ENCODE measurements at places on chromosomes 7 and 10. TPM values are rescaled to one million over a fixed set of nuclear protein-coding genes. Genes with fewer than 3 reads are reported as not detected.

DNA sequence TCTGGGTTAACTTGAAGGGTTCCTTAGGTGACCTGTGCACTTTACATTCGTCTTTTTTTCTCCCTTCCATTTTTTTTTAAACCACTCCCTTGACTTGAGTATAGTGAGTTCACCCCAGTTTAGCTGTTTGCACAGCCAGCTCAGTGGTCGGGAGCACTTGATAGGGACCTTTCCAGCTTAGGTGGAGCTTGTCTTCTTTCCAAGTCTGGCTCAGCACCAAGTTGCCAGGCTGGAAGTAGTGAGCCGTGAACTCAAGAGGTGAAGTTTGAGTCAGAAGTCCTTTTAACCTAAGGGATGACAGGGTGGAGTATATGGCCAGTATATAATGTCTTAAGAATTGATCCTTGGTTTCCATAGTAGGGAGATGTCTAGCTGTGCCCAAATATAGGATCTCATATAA, 7.2 kb downstream of the DNAH11 start:
- no peaks in the 10 kb centered on the region for H3K4me1 ChIP-seq
- H3K36me3 ChIP-seq, result no peaks in the 10 kb centered on the region
- no peak overlapping the region for H3K27ac ChIP-seq
- no peak for DNase-seq

GRCh38 chr7:28755255-28755654, 202.9 kb downstream of the TRIL start:
- no peak for DNase-seq
- H3K4me3 ChIP-seq, result no peak overlapping the region

DNA sequence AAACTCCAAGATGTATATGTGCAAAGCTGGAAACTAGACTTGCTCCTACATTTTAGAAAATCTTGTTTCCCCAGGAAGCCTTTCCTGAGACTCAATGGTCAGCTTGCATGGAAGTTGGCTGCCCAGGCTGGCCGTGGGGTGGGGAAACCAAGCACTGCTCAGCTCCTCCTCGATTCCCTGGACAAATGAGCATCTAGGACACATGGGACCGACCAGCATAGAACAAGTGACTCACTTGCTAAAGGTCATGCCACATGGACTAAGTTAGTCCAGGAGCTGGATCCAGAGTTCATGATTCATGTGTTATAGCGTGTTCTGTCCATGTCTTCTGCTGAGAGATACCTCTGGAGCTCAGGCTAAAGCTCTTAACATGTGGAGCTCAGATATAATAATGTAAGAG, 6.2 kb downstream of the FAM180A start:
- H3K4me3 ChIP-seq, result no peak overlapping the region
- no peaks in the 10 kb centered on the region for H3K4me1 ChIP-seq
- H3K27ac ChIP-seq, result no peak overlapping the region

DNA sequence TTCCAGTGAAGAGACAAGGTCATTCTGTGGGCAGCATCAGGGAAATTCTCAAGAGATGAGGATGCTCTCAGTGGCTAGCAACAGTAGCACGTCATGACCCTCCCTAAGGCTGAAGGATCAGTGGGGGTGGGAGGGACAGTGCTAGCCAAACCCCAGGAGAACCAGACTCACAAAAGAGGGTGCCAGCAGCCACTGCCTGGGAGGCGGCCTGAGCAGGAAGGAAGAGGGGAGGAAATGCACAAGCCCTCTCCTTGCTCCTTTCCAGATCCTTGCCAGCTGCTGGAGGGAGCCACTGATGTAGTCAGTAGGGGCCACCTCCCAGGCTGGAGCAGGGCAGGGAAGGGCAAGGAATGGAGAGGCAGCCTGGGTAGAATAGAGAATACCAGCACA, 302.7 kb downstream of the RPS24 start:
- no peak overlapping the region for H3K4me3 ChIP-seq
- H3K27me3 ChIP-seq, result no peaks in the 10 kb centered on the region
- no peaks in the 10 kb centered on the region for H3K36me3 ChIP-seq
- peak; percentile 25 for DNase-seq
- peak overlapping the region; percentile 43 for H3K27ac ChIP-seq

DNA sequence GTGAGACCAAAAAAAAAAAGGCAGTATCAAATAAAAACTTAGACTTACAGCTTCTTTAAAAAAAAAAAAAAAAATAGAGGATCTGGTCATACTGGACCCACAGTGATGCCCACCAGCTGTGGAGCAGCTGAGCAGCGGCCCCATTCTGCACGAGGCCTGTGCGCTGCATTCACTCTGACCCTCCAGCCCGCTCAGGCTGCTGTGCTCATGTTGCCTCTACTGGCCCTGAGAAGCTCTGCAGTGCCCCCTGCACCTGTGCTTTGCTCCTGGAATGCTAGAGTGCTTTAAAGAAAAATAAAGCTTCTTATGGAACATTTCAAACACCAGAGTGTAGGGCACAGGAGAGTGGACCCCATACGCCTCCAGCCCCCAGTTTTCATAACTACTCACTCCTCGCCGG, 33.2 kb downstream of the TMEM120A start:
- H3K4me3 ChIP-seq, result no peak overlapping the region
- H3K27ac ChIP-seq, result no peak overlapping the region
- DNase-seq, result no peak
- no peaks in the 10 kb centered on the region for H3K4me1 ChIP-seq
- H3K36me3 ChIP-seq, result no peaks in the 10 kb centered on the region

DNA sequence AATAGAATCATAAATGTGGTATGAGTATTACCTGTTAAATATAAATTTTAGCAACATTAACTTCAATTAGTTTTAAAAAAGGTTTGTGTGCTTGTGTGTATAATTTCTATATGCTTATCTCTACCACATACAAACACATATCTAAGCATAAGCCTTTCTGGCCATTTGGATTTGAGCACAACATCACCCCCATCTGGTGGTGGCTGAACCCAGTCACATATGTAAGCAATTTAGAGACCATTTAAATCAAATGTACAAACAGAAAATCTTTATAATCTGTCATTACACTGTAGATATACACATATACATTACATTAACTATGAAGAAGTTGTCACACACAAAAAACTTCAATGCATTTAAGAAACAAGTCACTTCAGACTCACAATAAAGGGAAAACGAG, 31.7 kb downstream of the GPR22 start:
- DNase-seq, result no peak
- no peak overlapping the region for H3K27ac ChIP-seq
- H3K27me3 ChIP-seq, result no peaks in the 10 kb centered on the region

- H3K27ac ChIP-seq, result no peak overlapping the region
- H3K4me1 ChIP-seq, result no peaks in the 10 kb centered on the region
- H3K4me3 ChIP-seq, result no peak overlapping the region
- no peaks in the 10 kb centered on the region for H3K36me3 ChIP-seq
These were observed 5.7 kb upstream of the OR2F2 start for GRCh38 chr7:143929224-143929920.

GRCh38 chr7:1949681-1950055, 279.6 kb downstream of the ELFN1 start:
- no peak overlapping the region for H3K27ac ChIP-seq
- H3K27me3 ChIP-seq, result no peaks in the 10 kb centered on the region
- H3K4me1 ChIP-seq, result no peaks in the 10 kb centered on the region
- H3K36me3 ChIP-seq, result no peaks in the 10 kb centered on the region
- no peak overlapping the region for H3K4me3 ChIP-seq

DNA sequence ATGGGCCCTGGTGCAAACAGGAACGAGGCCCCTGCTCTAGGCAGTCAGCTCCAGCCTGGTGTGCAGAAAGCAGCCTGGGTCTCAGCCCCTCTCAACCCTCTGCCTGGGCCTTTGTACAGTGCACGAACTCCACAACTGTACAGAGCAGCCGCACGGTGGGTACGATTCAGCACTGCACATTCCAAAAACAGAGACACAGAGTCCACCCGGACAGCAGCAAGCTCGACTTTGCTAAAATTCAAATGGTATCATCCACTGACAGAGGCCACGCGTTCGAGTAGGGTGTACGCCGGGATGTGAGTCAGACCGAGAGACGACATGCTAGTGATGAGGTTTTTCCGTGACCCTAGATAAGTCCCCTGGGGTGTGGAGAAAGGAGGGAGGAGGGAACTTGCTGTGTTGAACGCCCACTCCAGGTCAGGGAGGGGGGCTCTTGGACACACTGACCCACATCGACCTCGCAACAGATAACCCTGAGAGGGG, 65.6 kb upstream of the PDGFA start:
- no peaks in the 10 kb centered on the region for H3K36me3 ChIP-seq
- no peak for DNase-seq
- no peak overlapping the region for H3K27ac ChIP-seq
- no peaks in the 10 kb centered on the region for H3K4me1 ChIP-seq

DNA sequence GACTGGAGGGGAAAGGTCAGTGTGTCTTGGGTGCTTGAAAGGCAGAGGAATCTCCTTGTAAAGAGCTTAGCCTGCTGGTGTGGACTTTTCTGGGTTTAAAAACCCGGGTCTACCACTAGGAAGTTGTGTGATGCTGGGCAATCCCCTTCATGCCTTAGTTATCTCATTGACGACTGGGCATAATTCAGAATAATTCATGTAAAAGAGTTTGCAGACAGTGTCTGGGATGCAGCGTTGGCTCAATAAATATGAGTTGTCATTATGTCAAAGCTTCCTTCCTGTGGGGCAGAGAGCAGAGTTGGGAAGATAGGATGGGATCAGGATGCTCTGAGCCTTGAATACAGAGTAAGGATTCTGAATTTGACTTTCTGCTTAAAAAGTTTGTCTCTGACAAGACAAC, 196.4 kb downstream of the ADRA2A start:
- H3K4me1 ChIP-seq, result no peaks in the 10 kb centered on the region
- H3K27me3 ChIP-seq, result no peaks in the 10 kb centered on the region
- no peak overlapping the region for H3K4me3 ChIP-seq
- H3K36me3 ChIP-seq, result no peaks in the 10 kb centered on the region
- no peak overlapping the region for H3K27ac ChIP-seq

- H3K27me3 ChIP-seq, result no peaks in the 10 kb centered on the region
- H3K4me1 ChIP-seq, result no peaks in the 10 kb centered on the region
- DNase-seq, result no peak
- H3K27ac ChIP-seq, result no peak overlapping the region
These were observed 258.3 kb upstream of the IMMP2L start for GRCh38 chr7:111820621-111821020.

DNA sequence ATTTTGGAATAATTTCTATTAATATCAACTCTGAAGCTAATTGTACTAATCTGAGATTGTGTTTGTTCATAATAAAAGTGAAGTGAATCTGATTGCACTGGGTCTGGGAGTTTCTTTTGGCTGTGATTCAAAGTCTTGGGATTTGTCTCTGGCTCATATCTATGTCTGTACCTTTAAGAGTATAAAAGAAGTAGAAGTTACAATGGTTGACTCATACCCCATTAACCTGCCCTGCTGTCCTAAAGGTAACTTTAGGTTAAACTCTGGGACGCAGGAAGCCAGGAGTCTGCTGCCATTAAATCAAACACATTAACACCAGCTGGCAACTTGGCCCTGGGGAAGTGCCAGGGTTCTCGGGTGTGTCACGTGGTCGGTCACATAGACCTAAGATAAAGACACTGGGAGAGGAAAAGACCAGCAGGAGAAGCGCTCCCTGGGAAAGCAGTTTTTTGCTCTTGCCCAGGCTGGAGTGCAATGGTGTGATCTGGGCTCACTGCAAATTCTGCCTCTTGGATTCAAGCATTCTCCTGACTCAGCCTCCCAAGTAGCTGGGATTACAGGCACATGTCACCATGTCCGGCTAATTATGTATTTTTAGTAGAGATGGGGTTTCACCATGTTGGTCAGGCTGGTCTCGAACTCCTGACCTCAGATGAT, 17.8 kb downstream of the SCD start:
- H3K27ac ChIP-seq, result peak overlapping the region; percentile 45
- peak; percentile 79 for DNase-seq
- H3K27me3 ChIP-seq, result no peaks in the 10 kb centered on the region
- no peaks in the 10 kb centered on the region for H3K4me1 ChIP-seq

- H3K27me3 ChIP-seq, result no peaks in the 10 kb centered on the region
- H3K4me1 ChIP-seq, result no peaks in the 10 kb centered on the region
- H3K27ac ChIP-seq, result no peak overlapping the region
- H3K36me3 ChIP-seq, result no peaks in the 10 kb centered on the region
These were observed 304.6 kb downstream of the KLF6 start for GRCh38 chr10:3480281-3480989.

GRCh38 chr10:131573707-131574106, 262.2 kb upstream of the TCERG1L start:
- H3K4me3 ChIP-seq, result no peak overlapping the region
- no peak overlapping the region for H3K27ac ChIP-seq
- DNase-seq, result no peak
- H3K36me3 ChIP-seq, result no peaks in the 10 kb centered on the region

DNA sequence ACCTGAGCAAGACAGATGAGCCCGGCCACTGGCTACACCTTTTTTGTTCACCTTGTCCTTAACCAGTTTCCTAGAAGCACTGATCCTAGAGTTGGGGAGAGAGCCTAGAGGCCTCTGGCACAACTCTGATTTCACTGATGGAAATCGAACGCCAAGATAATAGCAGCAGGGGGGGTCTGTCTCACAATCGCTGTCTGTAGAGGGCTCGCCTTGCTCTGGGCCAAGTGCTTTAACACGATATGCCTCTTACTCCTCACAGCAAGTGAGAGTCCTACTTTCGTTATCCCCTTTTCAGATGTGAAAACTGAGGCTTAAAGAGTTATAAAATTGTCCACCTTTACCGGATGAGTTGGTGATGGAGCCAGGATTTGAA, 472 bp downstream of the RASSF4 start:
- peaks cover 8% of the 10 kb centered on the region for H3K4me1 ChIP-seq
- no peaks in the 10 kb centered on the region for H3K27me3 ChIP-seq
- H3K36me3 ChIP-seq, result no peaks in the 10 kb centered on the region
- DNase-seq, result no peak

- H3K27ac ChIP-seq, result no peak overlapping the region
- H3K4me3 ChIP-seq, result no peak overlapping the region
- no peak for DNase-seq
These were observed 137.0 kb downstream of the NRF1 start for GRCh38 chr7:129748356-129749109.

DNA sequence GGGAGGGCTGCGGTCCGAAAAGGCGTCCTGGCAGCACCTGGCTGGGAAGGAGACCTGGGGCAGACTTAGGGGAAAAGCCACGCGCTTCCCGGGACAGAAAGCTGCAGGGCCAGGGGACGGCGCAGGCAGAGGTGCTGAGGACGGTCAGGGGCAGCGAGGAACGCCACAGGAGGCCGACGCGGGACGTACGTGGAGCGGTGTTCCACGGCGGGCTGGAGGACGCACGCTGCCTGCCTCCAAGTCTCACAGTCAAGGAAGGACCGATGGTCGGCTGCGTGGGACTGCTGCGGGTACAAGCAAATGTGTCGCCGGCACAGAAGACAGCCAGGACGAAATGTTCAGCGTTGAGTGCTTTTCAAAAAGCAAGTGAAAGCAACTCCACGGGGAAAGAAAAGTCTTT, 245.2 kb downstream of the ELFN1 start:
- H3K36me3 ChIP-seq, result no peaks in the 10 kb centered on the region
- H3K27me3 ChIP-seq, result no peaks in the 10 kb centered on the region
- DNase-seq, result no peak
- no peak overlapping the region for H3K27ac ChIP-seq
- no peak overlapping the region for H3K4me3 ChIP-seq

The UNC5B gene
- total RNA-seq, result 23.4 TPM

The PRR15 gene
- 2.3 TPM for total RNA-seq

The TDRD1 gene
- total RNA-seq, result 0.49 TPM

The MYH16 gene
- total RNA-seq, result not detected

The PRPS1L1 gene
- total RNA-seq, result not detected

The PLXNA4 gene
- total RNA-seq, result 9.7 TPM

The CDC123 gene
- total RNA-seq, result 95.5 TPM

All from uterus (tissue), 4 donors.